ENCODE measurements at places on chromosomes 1 and 21.

GRCh38 chr1:7616076-7616832 lies 154.8 kb upstream of the VAMP3 start:
- DNase-seq, result no peak

- DNase-seq, result no peak
These were observed 4.3 kb upstream of the LCE2B start for GRCh38 chr1:152681616-152682015.

- no peak for DNase-seq
These were observed 20.6 kb upstream of the LAMC2 start for GRCh38 chr1:183165456-183165855.

DNA sequence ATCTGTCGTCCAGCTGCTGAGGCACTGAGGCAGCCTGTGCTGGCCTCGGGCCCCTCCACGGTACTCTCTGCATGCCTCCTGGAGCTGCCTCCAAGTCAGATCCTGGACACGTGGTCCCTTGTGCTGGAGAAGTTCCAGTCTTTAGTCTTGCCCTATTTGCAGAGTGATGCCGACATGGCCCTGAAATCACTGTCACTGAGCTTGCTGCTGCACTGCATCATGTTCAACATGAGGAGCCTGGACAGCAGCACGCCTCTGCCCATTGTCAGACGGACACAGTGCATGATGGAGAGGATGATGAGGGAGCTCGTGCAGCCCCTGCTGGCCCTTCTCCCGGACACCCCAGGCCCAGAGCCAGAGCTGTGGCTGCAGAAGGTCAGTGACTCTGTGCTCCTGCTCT lies 10.0 kb downstream of the URB2 start:
- no peak for DNase-seq

DNA sequence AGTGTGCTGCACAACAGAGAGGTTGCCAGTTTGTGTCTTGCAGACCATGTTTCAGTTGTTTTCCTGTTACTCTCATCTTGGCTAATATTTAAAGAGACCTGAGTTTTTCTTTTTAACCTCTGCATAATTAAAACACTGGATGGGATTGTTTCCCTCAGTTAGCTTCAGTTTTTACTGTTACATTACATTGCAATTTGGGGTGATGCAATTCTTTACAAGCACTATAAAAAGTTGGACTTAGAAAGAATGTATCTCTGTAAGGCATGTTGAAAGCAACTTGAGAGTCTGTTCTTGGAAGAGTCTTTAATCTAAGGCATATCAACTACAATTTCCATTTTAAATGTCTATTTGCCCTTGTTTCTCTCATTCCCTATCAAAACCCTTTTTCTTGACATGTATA lies 99.1 kb downstream of the DNM3 start:
- no peak for DNase-seq

GRCh38 chr1:210367566-210367965 lies 38.9 kb downstream of the HHAT start:
- no peak for DNase-seq

- no peak for DNase-seq
These were observed 5.8 kb downstream of the TRIM11 start for GRCh38 chr1:228400692-228401454.

DNA sequence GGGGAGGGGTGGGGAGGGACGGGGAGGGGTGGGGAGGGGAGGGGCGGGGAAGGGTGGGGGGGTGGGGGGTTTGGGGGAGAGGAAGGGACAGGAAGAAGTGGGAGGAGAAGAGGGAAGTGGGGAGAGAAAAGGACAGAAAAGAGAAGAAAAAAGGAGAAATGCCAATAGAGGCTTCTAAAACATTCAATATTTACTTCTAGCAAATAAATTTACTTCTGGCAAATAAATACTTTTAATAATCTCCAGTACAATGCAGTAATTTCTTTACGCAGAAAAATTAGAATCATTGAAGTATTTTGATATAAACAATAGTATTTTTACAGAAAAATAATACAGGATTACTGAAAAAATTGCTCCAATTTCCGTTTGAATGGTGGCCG lies 9.4 kb upstream of the GPR161 start:
- no peak for DNase-seq

- DNase-seq, result no peak
These were observed 39.8 kb downstream of the SNAP47 start for GRCh38 chr1:227774821-227775661.

GRCh38 chr21:26591543-26591942 lies 18.5 kb upstream of the CYYR1 start:
- DNase-seq, result no peak

DNA sequence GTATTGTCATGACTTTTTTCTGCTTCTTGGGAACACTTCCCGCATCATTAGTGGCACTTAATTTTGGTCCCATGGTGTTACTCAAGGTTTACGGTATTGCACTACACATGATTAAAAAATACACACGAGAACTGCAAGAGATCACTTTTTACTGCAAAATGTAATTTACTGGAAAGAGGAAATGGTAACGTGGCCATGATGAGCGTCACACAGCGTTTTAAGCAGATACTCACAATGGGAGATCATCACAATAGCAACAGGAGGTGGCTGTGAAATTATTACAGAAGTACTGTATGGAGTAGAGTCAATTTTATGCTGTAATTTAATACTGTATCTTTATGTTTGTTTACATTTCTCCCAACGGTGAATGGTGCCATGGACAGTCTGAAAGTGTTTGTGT lies 1510.3 kb downstream of the AMY1C start:
- no peak for DNase-seq

DNA sequence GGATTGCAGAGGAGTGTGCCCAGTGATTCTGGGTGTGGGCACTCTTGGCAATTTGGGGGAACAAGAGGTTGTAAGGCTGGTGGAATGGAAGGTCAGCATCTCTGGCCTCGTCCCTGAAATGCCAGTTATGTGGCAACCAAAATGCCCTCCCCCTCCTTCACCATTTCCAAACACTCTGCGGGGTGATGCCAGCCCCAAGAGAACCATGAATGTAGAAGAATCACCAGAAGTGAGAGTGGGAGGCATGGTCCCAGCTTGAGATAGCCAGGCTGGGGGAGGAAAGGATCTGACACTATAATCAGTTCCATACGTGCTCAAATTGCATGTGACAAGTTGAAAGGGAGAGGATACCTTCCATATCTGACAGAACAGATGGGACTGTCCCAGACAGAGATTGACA lies 88.7 kb upstream of the EDN2 start:
- no peak for DNase-seq

- no peak for DNase-seq
These were observed 589.1 kb upstream of the ADAMTS5 start for GRCh38 chr21:27555996-27556395.

DNA sequence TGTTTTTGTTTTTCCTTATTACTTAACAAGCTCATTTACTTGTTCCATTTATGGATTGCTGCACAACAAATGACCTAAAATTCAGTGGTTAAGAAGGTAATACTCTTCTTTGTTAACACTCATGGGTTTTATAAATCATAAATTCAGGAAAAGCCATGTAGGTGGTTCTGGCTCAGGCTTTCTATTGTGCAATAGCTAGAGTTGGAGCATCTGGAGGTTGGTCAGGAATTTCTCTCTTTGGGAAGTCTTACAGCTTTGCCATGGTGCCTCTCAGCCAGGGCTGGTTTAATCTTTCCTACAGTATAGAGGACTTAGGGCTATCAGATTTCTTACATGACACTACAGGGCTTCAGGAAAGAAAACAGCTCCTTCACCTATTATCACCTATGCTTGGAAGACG lies 1677.1 kb downstream of the KCNT2 start:
- DNase-seq, result no peak

GRCh38 chr1:200351425-200351824 lies 58.4 kb downstream of the ZNF281 start:
- no peak for DNase-seq

- peak; percentile 98 for DNase-seq
These were observed at the start of gene SCAF4 for GRCh38 chr21:31731857-31732596. TSS of gene SCAF4 (minus strand) at chr21:31732118. CDS start at chr21:31731692, 426 bp downstream.

DNA sequence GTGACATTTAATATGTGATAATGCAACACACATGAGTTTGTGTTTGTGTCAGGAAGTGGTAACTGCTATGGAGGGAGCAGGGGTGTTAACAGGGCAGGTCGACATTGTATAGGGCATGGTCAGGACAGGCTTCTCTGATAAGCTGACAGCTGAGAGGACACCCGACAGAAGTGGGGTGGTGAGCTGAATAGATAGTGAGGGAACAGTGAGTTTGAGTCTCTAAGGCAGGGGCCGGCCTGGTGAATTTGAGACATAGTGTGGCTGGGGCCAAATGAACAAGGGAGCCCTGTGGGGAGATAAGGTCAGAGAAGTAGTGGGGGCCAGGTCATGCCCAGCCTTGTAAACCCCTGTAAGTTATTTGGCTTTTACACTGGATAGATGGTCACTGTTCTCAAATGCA lies 217.4 kb upstream of the KIAA0040 start:
- DNase-seq, result no peak

DNA sequence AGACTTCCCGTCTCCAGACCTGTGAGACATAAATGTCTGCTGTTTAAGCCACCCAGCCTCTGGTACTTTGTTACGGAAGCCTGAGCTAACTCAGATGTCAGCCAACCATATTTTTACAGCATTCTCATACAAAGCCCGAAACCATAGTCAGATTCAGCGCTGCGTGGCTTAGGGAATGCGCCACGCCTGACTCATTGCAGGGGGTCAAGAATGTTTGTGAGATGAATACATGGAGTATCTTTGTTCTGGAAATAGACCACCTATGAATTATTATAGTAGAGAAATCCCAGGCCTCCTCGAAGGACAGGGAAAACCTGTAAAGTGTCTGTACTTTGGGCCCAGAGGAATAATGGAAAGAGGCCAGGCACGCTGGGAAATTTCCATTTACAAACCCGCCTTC lies 434.8 kb downstream of the CAMTA1 start:
- DNase-seq, result no peak

DNA sequence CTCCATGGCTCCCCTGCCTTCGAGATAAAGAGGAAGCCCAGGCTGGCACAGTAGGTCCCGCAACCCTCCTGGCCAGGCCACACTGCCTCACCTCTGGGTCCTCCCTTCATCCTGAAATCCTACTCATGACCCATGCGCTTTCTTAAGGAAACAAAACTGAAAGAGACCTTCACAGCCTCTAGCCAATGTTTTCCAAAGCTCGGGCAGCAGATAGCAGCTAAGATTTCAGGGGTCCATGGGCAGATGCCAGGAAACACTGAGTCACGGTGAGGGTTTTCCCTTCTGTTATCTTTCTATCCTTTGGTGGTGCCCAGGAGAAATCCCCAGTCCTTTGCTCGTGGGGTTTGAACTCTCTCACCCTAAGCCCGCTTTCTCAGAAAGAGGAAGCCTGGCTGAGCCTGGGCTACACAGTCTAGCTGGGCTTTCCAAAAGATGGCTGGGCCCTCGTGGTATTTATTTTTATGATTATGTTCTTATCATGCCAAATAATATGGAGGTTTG lies 26.6 kb downstream of the TTC39A start:
- DNase-seq, result no peak

GRCh38 chr1:220696863-220697231 lies 6.7 kb downstream of the C1orf115 start:
- no peak for DNase-seq

DNA sequence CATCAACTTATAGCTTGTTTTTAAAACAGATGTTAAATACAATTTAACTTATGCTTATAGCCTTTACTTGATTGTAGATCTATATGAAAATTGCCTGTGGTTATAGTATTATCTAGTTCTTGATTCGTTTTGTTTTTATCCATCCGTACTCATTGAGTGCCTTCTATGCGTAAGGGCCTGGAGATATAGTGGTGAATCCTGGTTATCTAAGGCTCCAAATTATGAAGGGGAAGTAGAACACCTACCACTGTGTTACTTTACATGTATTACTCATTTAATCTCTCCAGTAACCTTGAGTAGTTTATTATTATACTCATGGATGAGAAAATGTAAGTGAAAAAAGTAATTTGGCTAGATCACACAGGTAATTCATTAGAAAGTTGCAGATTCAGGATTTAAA lies 121.8 kb downstream of the OSBPL9 start:
- DNase-seq, result no peak

GRCh38 chr1:106435269-106435668 lies 621.2 kb upstream of the PRMT6 start:
- DNase-seq, result no peak

- no peak for DNase-seq
These were observed 9.1 kb downstream of the PLOD1 start for GRCh38 chr1:11943619-11944018.

- no peak for DNase-seq
These were observed 69.5 kb downstream of the SERINC2 start for GRCh38 chr1:31482482-31483011.

GRCh38 chr1:115218034-115218405 lies 120.0 kb downstream of the NGF start:
- DNase-seq, result no peak

DNA sequence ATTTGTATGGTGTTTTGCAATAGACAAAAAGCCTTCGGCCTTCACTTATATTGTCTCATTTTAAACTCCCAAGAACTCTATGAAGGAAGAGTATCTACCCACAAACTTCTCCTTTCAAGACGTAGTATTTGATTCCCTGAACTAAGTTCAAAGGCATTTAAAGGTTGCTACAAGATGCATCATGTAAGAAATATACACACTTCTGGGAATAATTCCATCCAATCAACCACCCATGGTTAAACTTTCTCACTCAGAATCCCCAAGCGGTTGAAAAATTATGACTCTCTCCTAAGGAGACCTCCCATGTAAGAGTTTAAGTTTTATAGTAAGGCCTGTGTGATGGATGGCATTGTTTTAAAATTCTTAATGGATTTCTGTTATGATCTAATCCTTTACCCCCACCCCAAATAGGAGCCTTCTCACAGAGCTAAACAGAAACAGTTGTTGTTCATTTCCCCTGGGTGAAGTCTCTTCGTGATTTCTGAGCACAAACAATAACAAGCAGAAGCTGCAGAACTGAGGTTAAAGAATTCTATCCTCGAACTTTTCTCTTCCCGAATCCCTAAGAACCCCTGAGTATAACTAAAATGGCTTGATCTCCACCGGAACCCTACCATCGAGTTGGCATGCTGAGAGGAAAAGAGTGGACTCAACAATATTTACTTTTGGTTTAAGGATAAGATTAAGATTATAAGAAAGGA lies 185.0 kb downstream of the TGFBR3 start:
- no peak for DNase-seq
